CD4-positive, alpha-beta T cell treated with Interferon gamma for 1 hour (primary cell): ENCODE measurements at places on chromosomes 2 and 18.

DNA sequence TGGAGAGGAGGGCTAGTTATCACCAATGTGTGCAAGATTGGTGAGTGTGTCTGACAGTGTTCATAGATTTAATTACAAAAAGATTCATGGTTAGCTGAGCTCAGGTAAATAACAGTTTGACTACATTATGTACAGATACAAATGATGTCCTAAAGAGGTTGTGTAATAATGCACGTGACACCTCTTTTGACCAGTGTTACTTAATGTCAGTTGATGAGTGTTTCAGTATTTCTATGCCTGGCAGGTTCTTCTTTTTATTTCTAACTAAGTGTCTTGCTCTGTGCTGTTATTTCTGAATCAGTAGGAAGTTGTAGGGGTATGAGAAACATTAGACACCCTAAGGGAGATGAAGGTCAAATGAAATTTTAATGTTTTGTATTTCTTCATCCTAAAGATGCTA is 7.9 kb upstream of the INHBB start:
- DNase-seq: no peak

DNA sequence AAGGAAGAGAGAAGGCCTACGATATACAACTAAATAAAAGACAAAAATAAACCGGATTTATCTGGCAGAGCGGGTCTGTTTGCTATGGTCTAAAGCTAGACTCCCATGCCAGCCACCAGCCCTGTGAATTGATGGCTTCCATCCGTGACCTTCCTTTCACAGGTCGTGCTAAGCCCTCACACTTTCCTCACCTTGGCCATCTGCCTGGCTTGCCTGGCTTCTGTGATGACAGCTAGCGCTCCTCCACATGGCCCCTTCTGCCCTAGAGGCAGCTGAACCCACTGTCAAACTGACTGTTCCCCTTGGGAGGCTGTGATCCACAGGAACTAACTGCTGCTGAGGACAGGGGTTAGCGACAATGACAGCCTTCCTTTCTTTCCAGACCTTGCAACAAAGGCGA is 32.5 kb downstream of the GAREM1 start:
- DNase-seq: no peak

DNA sequence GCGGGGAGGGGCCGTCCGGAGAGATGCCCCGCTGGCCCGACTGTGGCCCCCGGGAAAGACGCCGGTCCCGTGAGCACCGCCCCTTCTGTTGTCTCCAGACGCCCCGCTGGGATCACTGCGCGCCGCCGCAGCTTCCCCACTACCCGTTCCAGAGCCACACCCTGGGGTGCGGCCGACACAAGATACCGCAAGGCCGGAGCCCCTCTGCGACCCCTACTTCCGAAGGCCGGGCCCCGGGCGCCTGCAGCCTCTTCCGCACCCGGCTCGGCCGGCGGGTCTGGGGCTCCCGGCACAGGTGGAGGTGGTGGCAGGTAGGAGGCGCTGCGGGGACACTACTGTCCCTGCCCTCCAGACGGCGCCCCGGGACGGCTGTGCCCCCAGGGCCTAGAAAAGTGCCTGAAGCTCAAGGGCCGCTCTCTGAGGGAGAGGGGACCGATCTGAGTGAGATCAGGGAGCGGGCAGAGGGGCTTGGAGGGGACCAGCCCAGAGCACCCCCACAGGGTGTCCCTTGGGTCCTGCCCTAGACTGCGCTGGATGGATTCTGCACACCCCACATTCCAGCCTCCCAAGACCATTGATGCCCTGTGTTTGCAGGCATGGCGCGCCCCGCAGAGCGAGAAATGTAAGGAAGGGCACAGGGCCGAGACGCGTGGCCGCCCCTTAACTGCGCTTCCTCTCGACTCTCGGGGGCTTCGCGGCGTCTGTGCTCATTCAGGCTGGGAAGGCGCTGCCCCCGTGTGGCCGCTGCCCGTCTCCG is 80.0 kb downstream of the GFPT1 start:
- peak; percentile 58 for DNase-seq

DNA sequence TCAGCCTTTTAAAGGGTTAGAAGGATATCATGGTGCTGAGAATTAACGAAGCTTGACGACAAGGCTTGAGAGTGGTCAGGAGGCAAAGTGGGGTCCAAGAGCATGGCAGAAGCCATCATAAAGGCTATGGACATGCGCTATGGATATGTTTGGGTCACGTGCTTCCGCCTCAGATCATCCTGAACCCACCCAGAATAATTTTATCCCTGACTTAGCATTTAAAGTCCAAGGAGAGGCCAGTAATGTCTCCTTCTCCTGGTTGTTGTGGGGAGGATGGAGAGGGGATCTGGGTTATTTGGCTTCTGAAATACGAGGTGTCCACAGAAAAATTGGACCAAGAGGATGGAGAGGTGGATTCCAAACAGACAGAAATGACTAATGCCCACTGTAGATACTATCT is 38.8 kb upstream of the RBMS1 start:
- no peak for DNase-seq

DNA sequence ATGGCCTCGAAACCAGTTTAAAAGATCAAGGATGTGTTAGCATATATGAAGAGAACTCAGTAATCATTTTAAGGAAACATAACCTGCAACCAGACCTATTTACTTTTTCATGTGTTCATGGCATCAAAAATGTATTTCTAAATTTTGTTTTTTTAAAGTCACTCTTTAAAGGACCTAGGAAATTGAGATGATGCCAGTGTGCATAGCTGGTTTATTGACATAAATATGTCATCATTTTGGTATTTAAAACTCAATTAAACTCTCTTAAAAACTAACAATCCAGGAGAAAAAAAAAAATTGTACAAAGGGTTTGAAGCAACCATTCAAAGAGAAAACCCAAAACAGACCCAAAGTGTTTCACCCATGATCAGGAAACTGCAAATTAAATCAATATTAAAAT is 198.9 kb upstream of the RND3 start:
- DNase-seq: no peak

DNA sequence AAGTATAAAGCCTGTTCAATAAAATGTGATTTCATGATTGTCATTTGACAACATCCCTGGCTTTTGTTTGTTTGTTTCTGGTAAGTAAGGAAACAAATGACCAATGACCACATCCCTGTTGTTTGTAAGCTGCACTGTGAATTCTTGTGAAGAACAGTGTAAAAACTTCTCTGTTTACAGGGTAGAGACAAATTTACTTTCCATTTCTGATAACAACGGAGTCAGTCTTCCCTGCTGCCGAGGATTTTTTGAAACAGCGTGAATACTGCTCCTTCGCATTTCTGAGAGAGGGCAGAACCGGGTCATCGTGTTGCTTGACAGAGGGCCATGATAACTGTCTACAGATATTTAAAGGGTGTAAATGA is 38.4 kb upstream of the CTAGE1 start:
- no peak for DNase-seq

DNA sequence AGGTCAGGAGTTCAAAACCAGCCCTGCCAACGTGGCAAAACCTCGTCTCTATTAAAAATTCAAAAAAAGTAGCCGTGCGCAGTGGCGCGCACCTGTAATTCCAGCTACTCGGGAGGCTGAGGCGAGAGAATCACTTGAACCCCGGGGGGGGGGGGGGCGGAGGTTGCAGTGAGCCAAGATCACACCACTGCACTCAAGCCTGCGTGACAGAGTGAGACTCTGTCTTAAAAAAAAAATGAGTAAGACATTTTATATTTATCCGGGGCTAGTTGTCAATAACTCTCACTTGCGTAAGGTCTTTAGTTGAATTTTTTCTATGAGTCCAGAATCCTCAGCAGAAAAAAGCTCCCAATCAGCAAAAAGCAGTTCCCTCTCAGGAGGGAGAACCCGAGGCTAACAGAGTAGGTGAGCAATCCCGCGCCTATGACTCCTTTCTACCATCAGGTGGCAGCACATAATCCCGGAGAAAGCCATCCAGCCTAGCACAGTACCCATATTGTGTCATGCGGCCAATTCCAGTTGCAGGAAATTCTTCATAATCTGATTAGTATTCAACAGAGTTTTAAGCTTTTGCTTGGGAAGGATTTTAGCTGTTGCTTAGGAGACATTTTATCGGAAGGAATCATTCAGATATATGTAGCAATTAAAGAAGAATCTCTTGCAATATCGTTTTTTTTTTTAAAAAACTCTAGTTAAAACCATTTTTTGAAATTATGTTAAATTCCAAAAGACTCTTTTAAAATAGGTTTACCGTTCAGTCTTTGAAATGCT is 11.9 kb upstream of the CRYGA start:
- peak; percentile 67 for DNase-seq

DNA sequence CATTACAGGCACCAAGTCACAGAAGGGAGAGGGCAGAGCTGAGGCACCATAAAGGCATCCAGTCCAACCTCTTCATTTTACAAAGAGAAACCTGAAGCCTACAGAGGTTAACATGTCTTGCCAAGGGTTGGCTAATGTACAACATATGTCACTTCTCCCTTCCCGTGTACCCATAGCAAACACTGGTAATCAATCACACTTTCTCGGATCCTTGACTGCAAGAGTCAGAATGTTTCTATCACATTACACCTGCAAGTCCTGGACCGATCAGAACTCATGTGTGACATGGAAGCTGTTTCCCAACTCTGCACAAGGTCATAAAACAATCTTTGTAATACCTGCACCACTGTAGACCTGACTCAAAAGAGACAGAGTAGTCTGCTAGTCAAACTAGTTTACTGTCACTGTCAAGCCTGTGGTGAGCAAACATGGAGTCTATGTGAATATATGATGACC is 6.0 kb downstream of the ANKRD44 start:
- no peak for DNase-seq

DNA sequence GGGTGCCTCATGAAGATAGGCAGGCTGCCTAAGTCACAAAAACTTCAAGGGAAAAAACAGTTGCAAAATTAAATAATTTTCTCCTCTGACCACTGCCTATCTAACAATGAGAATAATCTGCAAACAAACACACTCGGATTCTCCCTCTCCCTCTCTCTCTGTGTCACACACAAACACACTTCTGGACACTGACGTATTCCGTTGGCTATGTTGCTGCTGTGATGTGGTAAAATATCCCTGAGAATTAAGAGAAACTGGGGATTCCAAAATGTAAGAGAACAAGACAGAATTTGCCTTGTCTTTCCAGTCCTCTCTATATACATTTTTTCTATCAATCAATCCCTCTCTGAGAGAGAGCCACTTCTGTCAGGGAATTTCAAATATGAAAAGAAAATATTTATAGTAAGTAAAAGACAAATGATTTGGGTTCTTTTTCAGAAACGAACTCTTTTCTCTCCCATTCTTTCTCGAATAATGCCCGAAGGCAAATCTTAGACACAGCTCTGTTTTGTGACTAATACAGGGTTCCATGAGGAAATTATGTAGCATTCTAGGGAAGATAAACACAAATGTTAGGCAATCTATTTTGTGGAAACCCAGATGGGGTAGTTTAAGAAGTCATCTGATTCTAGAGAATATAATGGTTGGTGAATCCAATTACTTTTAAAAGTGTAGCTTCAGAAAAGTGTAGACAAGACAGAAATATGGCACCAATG is 310.3 kb upstream of the CYP26B1 start:
- no peak for DNase-seq

- DNase-seq: peak; percentile 77
Observed at GRCh38 chr2:54557601-54558187, 101.6 kb downstream of the SPTBN1 start.

- no peak for DNase-seq
Observed at GRCh38 chr2:202436626-202437025, 60.5 kb downstream of the BMPR2 start.

DNA sequence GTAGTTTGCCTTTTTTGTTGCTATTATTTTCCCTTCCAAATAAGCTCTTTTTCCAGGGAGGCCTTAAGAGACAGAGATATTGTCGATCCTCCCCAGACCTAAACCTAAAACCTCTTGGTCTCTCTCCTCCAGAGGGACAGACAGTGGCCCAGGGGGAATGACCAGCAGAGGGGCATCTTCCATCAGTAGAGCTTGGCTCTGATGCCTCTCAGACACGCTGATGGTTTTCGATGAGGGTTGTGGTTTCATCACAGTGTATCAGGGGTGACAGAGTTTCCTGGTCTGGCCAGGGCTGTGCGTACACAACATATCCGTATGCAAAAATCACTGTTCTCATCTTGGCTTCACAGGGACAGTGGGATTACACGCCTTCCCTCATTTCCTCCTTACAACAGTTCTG is 68.6 kb downstream of the GATA6 start:
- DNase-seq: peak; percentile 29

DNA sequence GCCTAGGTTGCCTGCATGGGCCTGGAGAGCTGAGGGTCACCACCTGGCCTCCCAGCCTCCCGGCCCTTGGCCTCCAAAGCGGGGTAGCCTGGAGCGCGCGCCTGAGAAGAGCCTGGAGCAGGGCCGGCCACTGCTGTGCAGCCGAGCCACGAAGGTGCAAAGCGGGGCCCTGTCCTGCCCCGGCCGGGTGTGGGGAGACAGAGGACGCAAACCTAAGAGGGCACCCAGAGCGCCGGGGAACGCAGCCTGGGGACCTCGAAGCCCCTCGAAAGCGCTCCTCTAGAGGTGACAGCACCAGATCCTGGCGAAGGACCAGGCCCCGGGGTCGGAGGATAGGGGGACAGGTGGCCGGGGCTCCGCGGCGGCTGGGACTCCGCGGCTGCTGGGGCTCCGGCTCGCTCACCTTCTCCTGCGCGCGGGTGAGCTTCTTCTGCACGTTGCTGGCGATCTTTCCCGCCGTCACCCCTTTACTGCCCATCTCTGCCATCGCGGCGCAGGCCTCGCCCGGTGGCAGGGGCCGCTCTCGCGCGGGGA is 430 bp downstream of the BIN1 start:
- no peak for DNase-seq

DNA sequence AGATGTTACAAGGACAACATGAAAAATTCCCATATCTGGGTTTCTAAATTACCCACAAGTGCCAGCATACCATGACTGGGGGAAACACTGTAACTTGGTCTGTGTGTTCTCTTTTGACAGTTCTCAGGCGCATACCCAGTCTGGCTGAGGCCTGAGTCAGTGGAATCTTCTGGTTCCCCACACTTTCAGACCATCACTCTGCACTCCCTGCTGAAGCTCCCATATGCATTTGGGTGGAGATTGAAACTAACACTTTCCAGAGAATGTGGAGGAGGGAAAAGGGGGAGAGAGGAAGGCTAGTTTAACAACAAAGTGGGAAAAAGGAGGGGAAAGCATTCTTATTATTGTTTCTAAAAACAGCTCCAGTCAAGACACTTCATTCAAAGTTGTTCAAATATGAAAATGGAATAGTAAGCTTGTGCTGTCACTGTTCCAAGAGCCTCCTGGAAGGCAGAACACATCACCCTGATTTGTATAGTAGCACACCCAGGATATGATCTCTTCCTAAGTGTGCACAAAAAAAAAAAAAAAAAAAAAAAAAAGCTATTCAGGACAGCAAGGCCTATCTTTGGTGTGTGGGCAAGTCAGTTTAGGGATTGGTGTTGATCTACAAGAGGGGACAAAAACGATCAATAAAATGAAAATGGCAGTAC is 48.1 kb upstream of the CTIF start:
- DNase-seq: no peak

DNA sequence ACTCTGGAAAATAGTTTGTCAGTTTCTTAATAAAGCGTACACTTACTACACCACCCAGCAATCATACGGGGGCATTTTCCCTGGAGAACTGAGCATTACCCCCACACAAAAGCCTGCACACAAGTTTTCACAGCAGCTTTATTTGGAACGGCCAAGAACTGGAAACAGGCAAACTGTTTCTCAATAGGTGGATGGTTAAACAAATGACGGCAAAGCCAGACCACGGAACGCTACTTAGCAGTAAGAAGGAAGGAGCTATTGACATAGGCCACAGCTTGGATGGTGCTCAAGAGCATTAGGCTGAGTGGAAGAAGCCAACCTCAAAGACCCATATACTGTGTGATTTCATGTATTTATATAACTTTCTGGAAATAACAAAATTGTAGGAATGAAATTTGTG is 9.0 kb downstream of the MALL start:
- DNase-seq: no peak
